ENCODE measurements at places on chromosomes 7 and 10.

GRCh38 chr10:71990706-71991269, 26.6 kb downstream of the CHST3 start:
- no peak for DNase-seq

GRCh38 chr10:126073606-126074005, 177.2 kb downstream of the FANK1 start:
- no peak for DNase-seq

- DNase-seq: no peak
Observed at GRCh38 chr7:98982686-98983085, 104.4 kb downstream of the TRRAP start.

DNA sequence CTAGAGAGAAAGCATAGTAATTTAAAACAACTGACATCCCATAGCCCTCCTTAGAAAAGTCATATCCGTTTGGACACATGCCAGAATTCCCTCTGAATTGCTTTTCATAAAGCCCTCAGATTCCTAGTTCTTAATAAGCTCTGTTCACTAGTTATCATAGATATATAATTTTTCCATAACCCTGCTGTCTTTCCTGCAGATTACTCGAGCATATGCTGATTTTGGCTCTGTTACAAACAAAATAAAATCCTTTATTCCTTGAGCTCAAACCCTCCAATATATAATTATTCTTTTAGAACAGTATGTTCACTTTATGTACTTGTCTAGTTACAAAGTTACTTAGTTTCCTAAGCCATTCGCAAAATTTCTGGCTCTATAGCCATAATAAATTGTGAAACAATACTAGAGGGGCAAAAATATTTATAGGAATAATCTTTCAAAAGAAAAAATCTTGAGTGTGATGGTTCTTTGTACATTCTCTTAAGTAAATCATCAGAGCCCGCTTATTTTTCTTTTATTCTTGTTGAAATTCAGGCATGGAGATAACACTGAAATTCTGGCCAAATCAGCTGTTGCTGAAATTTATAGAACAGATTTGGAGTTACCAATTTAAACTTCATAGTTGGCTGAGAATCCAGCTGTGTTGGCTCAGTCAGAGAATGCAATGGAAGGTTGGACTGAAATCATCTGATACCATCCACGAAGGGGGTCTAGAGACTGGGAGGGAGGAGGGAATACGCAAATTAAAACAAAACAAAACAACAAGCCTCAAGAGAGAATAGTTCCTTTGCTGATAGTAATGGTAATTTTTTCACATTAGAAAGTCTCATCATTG, 146.1 kb upstream of the TMEM196 start:
- DNase-seq: no peak

DNA sequence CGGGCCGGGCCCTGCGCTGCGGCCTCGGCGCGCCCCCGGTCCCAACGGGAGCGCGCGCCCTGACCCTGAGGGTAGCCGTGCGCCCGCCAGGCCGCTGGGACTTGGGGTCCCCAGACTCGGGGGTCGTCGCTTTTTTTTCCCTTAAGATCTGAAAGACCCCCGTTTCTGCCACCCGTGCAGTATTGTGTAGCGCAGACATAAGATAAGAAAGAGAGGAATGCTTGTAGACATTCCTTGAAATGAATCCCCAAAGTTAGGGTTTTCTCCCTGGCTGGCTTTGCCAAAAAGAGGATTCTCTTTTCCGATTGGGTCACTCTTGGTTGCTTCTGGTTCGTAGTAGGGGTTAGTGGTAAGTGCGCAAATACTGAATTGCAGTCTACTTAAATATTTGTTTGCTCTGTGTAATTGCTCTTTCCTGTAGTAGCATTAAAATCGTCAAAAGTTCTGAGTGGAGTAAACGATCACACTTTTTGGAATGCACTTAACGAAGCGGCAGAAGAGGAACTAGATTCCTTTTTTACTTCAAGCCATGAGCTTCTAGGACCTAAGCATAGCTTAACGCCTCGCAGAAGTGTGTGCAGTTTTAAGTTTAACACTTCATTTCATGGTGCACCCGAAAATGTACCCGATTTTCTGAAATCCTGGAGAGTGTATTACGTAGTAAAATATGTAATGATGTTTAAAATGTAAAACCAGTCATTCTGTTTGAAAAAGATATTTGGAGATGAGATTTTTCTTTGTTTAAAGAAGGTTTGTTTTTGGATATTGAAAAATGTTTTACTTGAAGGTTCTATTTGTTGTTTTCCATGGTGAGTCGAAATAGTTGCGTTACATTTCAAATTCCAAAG, 1.3 kb downstream of the CUL1 start:
- peak; percentile 68 for DNase-seq

DNA sequence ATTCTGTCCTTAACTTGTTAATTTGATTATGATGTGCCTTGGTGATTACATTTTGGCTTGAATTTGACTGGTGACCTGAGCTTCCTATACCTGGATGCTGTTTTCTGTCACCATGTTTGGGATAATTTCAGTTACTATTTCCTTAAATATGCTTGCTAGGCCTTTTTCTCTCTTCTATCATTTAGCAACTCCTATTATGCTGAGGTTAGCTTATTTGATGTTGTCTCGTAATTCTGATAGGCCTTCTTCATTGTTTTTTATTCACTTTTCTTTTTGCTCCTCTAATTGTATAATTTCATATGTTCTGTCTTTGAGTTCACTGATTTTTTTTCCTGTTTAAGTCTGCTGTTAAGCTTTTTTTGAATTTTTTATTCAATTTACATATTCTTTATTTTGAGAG, 184.9 kb downstream of the ITGB1 start:
- no peak for DNase-seq
